Neural crest cell (in vitro differentiated cells): ENCODE measurements at places on chromosomes 2 and 18. TPM values are rescaled to one million over a fixed set of nuclear protein-coding genes. Genes with fewer than 3 reads are reported as not detected.

DNA sequence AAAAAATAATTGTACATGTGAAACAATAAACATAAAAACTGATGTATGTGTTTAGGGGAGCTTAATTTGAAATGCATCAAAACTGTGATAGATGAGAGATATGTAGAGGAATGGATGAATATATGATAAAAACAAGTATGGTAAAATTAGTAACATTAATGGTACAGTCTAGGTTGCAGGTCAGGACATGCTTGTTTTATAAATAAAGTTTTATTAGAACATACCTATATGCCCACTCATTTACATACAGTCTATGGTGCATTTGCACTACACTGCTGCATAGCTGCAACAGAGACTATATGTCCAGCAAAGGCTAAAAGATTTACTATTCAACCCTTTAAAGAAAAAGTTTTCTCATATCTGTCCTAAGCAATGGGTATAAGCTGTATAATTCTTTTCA, 236.6 kb upstream of the CCDC68 start:
- no peaks in the 10 kb centered on the region for H3K36me3 ChIP-seq
- no peak for DNase-seq
- H3K4me3 ChIP-seq: no peak overlapping the region
- no peak overlapping the region for H3K27ac ChIP-seq

DNA sequence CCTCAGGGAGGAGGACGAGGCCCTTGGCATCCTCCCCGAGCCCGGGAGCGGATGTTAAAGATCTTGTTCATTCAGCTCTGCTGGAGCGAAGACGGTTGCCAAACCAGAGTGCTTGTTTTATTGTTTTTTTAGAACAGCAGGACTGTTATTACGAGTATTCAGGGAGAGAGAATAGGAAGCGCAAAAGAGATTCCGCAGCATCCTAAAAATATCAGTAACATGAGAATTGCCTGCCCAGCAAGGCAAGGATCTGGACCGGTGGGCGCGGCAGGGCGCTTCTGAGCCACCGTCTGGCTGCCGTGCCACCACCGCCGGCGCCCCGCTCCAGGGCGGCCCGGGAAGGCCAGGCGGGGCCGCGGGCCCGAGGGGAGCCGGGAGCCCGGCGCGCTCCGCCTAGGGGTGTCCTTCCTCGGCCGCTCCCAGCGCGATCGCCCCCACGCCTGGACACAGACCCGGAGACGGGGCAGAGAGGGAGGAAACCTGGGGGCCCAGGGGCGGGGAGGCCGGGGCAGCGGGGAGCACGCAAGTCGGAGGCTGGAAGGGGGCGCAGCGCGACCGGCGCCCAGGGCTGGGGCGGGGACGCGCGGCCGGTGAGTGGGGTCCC, 843 bp downstream of the CYS1 start:
- H3K4me1 ChIP-seq: peaks cover 4% of the 10 kb centered on the region
- H3K4me3 ChIP-seq: peak overlapping the region; percentile 81
- no peak for DNase-seq
- no peaks in the 10 kb centered on the region for H3K36me3 ChIP-seq
- peaks cover 89% of the 10 kb centered on the region for H3K27me3 ChIP-seq

DNA sequence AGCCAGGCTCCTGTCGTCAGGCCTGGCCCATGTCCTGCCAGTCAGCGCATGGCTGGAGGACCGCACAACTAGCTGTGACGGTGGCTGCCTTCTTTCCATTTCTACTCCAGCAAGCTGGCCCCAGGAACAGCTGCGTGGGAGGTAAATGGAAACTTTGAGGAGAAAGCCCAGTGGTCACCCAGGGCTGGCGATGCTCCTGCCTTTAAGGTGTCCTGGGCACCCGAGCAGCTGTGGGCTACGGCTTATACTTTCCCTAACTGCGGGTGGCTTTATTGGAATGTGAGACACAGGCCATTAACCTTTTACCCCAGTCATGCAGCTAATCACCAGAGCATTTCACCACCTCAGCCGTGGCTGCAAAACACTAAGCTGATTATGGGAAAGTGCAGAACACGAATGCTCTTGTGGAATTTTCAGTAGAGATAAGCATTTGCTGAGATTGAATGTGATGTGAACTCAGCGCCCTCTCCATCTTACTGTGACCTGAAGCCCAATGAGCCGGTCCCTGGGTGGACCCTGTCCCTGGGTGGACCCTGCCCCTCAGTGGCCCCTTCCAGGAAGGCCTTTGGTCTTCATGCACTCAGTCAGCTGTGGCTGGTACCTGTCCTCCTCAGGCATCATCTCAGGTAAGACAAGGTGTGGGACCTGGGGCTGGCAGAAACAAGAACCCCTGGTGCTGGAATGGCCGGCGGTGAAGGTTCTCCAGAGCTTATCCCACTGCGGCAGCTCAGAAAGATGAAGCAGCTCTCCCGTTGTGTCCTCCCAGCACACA, 275.4 kb upstream of the HS6ST1 start:
- H3K27me3 ChIP-seq: no peaks in the 10 kb centered on the region
- peaks cover 10% of the 10 kb centered on the region for H3K4me1 ChIP-seq
- no peak overlapping the region for H3K27ac ChIP-seq

GRCh38 chr2:65804777-65805176, 372.4 kb upstream of the SPRED2 start:
- no peak overlapping the region for H3K27ac ChIP-seq
- H3K4me1 ChIP-seq: peaks cover 13% of the 10 kb centered on the region
- no peak overlapping the region for H3K4me3 ChIP-seq
- H3K27me3 ChIP-seq: no peaks in the 10 kb centered on the region

- no peak overlapping the region for H3K27ac ChIP-seq
- H3K27me3 ChIP-seq: no peaks in the 10 kb centered on the region
- DNase-seq: no peak
- no peak overlapping the region for H3K4me3 ChIP-seq
- peaks cover 23% of the 10 kb centered on the region for H3K4me1 ChIP-seq
- H3K36me3 ChIP-seq: no peaks in the 10 kb centered on the region
Measured at GRCh38 chr2:235413064-235413463, 80.8 kb upstream of the AGAP1 start.

Gene IL36RN
- total RNA-seq: not detected in 2 replicates

GRCh38 chr2:133766164-133766832, 198.0 kb upstream of the NCKAP5 start:
- H3K27ac ChIP-seq: peak overlapping the region; percentile 19
- peaks cover 13% of the 10 kb centered on the region for H3K36me3 ChIP-seq
- no peaks in the 10 kb centered on the region for H3K27me3 ChIP-seq
- H3K4me3 ChIP-seq: no peak overlapping the region
- H3K4me1 ChIP-seq: peaks cover 20% of the 10 kb centered on the region

DNA sequence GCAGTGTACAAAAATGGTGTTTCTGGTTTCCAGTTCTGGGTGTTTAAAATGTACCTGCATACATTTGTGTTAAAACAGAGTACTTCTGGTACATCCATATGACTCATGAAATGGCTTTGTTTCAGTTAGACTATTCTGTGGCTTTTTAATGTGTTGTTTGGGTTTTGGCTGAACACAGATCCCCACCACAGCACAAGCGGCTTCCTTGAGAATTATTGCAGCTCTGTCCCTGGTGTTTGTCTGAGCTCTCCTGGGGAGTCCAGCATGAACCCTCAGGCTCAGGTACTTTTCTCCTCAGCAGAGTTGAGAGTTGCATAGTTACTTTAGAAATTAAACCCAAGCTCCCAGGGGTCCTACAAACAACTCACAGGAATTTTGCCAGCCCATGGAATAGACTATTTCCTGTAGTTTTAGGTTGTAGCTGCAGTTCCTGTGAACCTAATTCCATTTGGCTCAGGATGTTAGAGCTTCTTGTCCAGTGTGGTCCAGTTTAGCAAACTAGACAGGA, 64.8 kb upstream of the EML6 start:
- no peak overlapping the region for H3K4me3 ChIP-seq
- H3K27ac ChIP-seq: peak overlapping the region; percentile 43

GRCh38 chr2:160201849-160202539, 1.9 kb upstream of the ITGB6 start:
- H3K27me3 ChIP-seq: no peaks in the 10 kb centered on the region
- DNase-seq: no peak
- H3K4me3 ChIP-seq: no peak overlapping the region
- no peak overlapping the region for H3K27ac ChIP-seq
- no peaks in the 10 kb centered on the region for H3K36me3 ChIP-seq
- H3K4me1 ChIP-seq: no peaks in the 10 kb centered on the region

DNA sequence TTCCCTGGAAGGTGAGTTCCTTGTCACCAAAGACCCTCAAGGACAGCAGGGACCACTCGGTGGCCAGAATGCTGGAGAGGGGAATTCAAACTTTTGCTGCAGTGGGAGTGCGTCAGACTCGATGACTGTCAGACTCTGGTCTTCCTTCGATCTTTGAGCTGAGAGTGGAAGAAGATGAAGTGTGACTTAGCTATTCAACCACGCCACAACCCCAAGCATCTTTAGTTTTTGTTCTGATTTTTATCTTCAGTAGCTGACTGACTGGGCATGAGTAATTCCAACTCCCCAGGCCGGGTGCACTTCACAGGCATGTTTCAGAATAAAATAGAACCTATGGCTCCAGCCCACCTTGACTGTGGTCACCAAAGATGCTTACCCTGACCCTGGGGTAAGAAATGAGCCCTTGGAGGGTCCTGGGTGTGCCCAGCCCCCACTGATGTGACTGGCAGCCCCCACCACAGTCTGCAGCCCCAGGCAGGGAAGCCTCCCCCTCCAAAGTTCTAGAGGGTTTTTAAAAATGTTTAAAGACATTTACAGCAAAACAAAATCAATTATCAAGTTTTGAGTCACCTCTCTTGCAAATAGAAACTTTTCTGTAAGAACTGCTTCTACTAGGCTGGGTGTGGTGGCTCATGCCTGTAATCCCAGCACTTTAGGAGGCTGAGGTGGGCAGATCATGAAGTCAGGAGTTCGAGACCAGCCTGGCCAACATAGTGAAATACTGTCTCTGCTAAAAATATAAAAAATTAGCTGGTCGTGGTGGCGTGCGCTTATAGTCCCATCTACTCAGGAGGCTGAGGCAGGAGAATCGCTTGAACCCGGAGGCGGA, 24.9 kb upstream of the YWHAQ start:
- H3K36me3 ChIP-seq: no peaks in the 10 kb centered on the region
- peaks cover 23% of the 10 kb centered on the region for H3K4me1 ChIP-seq
- no peak for DNase-seq

DNA sequence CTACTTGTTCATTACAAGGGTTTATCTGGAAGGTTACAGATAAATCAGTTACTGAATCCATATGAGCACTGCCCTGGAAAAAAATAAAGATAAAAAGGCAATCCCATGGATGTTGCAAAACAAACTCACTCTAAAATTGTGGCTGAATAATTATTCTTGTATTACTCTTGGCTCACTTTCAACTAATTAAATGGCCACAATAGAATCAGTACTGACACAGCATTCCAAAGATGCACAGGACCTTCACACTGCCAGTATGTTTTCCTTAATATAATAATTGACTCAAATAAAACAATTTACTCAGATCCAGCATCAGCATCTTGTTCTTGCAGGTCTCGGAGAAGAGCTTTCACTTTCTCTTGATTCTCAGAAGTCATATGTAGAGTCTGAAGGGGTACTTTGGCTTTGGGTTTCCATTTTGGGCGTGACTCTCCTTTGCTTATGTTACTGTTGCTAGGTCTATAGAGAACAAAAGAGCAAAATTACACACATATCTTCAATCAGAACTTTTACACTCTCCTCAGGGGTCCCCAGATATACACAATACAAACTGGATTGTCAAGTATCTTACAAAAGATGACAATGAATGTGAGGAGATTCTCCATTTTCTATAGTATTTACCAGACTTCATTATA, 12.6 kb downstream of the DHX57 start:
- H3K27me3 ChIP-seq: no peaks in the 10 kb centered on the region
- no peaks in the 10 kb centered on the region for H3K4me1 ChIP-seq
- DNase-seq: no peak
- no peak overlapping the region for H3K27ac ChIP-seq

Gene HOXD10
- not detected in 2 replicates for total RNA-seq

GRCh38 chr18:55573386-55573785, 14.6 kb downstream of the TCF4 start:
- H3K4me1 ChIP-seq: peaks cover 5% of the 10 kb centered on the region
- peaks cover 24% of the 10 kb centered on the region for H3K36me3 ChIP-seq
- no peak overlapping the region for H3K4me3 ChIP-seq
- H3K27ac ChIP-seq: no peak overlapping the region
- no peak for DNase-seq

Gene COL5A2
- total RNA-seq: 62.6 and 68.7 TPM in 2 replicates

GRCh38 chr2:43890855-43891254, 52.1 kb downstream of the ABCG8 start:
- H3K4me3 ChIP-seq: no peak overlapping the region
- H3K36me3 ChIP-seq: peaks cover 41% of the 10 kb centered on the region
- no peaks in the 10 kb centered on the region for H3K4me1 ChIP-seq
- no peaks in the 10 kb centered on the region for H3K27me3 ChIP-seq

DNA sequence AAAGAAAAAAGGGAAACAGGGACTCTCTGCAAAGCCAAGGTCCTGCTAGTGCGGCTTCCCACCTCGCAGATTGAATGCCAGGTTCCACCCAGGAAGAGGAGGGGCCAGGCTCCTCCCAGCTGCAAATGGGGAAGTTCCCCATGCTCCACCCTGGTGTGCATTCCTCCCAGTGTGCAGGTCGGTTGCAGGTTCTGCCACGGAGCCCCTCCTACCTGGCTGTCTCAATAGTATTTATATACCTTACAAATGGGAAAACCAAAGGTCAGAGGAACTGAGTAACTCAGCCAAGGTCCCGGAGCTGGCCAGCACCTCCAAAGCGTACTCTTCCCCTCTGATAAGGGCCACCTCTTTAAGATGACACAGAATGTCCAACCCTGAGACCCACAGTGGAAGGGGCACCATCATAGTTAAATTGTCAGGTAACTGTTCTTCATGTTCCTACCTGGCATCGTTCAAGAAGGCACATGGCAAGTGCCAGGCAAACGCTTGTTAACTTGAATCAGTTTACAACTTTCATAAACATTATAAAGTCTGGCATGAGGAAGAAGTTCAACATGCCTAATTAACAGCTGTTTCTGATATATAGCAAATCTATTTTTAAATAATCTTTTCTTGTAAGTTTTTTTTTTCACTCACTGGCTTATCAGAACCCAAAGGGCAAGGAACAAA, 35.5 kb downstream of the POU3F3 start:
- H3K4me3 ChIP-seq: no peak overlapping the region
- no peak for DNase-seq
- peaks cover 10% of the 10 kb centered on the region for H3K27me3 ChIP-seq
- no peaks in the 10 kb centered on the region for H3K4me1 ChIP-seq

DNA sequence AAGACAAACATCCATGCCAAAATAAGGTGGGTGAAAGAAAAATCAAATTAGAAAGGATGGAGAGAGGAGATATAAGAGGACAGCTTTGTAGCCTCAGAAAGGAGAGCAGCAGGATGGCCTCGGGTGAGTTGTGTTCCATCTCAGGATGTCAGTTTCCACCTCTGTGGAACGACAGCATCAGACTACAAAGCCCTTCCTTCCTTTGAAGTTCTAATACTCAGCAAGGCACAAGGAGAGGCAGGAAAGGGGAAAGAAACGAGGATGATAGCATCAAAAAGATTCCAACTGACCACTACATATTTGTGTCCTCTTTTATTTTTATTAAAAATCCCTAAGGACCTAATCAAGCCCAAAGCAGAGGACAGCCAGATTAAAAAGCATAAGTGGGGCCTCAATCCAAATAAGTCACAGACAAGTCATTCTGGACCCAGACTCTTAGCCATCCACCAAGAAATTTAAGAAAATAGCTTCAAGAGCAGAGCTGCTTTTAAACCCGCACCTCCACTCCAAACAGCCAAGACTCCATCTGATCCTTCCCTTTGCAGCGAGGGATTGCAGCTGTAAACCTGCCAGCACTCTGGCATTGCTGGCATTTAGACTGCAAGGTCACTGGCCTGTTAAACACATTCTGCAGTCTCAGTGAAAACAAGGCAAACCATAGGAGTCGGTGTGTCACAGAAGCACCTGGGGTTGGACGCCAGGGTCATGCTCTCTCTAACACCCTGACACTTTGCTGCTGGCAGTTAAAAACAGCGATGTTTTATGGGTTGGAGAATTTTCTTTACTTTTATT, 314.5 kb upstream of the CHAC2 start:
- DNase-seq: no peak
- H3K27ac ChIP-seq: no peak overlapping the region
- no peaks in the 10 kb centered on the region for H3K27me3 ChIP-seq
- no peaks in the 10 kb centered on the region for H3K36me3 ChIP-seq
- H3K4me3 ChIP-seq: no peak overlapping the region

Gene ORMDL1
- 62.8 and 68.0 TPM in 2 replicates for total RNA-seq

Gene UPP2
- total RNA-seq: not detected in 2 replicates
